EH (cell line): ENCODE measurements at places on chromosomes 12 and 14.

GRCh38 chr12:46364777-46365580 lies 7.6 kb downstream of the SLC38A2 start:
- DNase-seq, result peak; percentile 82

DNA sequence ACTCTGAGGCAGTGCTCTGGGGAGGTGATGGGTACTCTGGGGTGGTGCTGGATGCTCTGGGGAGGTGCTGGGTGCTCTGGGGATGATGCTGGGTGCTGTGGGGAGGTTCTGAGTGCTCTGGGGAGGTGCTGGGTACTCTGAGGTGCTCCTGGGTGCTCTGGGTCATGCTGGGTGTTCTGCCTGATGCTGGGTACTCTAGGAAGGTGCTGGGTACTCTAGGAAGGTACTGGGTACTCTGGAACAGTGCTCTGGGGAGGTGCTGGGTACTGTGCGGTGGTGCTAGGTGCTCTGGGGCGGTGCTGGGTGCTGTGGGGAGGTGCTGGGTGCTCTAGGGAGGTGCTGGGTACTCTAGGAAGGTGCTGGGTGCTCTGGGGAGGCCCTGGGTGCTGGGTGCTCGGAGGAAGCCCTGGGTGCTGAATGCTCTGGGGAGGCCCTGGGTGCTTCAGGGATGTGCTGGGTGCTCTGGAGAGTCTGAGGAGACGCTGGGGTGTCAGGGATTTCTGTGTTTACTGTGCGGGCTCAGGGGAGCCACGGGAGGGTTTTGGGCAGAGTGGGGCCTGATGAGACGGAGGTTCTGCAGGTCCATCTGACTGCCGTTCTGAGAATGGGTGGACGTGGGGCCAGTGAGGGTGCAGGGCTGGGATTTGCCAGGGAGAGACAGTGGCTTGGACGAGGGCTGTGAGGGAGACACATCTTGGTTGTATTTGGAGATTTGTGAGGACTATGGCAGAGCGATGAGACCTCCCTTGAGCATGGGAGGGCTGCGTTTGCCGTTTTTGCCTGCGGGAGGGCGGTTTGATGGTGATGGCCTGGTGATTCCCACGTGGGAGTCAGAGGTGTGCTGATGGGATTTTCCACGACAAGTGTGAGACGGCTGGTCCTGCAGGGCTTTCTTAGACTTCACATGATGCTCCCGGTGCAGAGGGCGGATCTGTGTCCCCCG lies 30.0 kb downstream of the MMP17 start:
- DNase-seq, result no peak

DNA sequence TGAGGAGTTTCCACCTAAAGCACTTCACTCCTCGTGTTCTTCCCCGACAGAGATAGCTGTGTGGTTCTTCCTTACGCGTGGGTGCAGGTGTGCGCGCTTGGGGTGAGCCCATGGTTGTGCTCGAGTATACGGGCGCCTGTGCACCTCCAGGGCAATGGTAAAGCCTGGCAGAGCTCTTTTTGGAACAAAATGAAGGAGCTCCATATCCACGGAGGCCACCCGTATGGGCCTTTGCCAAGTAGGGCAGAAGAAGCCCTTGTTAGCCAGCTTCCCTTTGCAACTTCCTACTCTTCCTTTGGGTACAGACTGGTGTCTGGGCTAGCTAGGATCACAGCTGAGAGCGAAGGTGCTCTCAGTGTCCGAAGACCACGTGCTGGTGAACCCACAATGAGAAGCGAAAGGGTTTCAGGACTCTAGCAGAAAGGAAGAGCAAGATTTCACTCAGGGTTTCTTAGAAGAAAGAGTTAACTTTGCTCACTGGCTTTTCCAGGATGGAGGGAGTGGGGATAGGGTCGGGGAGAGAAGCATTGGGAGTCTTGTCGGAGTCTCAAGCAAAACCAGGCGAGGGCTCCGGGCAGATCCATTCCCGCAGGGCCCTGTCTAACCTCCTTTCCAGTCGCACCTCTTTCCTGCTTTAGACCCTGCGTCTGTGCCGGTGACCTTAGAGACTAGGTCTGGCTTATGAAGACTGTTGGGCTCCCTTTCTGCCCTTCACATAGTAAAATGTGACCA lies 960 bp upstream of the LRFN5 start:
- DNase-seq, result no peak

DNA sequence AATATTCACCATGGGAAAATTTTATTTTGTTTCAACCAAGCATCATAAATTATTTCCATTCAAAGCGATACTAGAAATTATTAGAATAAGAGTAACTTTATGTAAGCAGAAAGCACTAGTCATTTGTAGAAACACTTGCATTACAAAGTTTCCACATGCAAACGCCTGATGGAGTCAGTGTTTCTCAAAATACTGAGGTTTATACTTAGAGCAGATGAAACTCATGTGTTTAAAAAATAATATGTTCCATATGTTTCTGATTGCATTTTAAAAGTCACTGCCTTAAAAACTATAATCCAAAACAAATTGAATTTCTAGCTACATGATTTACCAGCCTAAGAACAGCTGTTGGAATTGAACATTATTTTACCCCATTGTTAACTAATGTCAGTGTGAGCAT lies 1246.4 kb downstream of the SLC16A7 start:
- DNase-seq, result no peak

DNA sequence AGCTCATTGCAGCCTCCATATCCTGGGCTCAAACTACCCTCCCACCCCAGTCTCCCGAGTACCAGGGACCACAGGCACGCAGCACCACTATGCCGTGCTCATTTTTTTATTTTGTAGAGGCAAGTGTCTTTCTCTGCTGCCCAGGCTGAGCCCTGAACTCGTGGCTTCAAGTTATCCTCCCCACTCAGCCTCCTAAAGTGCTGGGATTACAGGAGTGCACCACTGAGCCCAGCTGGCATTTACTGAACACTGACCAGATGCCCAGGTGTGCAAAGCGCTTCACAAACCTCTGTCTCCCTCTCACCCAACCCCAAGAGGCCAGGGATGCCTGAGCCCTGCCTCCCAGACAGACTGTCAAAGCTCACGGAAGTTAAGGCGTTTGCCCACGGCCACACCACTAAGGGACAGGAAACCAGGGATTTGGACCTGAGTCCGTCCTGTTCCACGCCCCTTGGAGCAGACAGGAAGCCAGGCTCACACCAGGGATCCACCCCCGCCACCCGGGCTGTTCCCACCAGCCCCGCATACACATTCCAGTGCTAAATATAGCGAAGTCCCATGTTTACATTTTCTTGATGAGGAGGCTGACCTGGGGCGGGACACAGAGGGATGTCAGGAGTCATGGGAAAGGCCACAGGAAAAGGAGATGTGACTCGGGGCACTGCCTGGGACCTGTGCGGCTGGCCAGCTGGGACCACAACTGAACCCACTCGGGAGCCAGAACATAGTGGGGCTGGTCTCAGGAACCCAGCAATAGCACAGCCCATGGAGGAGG lies 51.2 kb downstream of the TESC start:
- peak; percentile 88 for DNase-seq

DNA sequence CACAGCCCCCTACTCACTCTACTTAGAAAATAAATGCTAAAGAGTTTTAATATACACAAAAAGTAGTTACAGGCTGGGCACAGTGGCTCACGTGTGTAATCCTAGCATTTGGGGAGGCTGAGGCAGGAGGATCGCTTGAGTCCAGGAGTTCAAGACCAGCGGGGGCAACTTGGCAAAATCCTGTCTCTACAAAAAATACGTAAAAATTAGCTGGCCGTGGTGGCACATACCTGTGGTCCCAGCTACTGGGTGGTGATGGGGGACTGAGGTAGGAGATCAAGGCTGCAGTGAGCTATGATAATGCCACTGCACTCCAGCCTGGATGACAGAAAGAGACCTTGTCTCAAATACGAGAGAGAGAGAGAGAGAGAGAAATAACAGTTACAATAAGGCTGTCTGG lies 9.9 kb upstream of the DYNC1H1 start:
- no peak for DNase-seq

DNA sequence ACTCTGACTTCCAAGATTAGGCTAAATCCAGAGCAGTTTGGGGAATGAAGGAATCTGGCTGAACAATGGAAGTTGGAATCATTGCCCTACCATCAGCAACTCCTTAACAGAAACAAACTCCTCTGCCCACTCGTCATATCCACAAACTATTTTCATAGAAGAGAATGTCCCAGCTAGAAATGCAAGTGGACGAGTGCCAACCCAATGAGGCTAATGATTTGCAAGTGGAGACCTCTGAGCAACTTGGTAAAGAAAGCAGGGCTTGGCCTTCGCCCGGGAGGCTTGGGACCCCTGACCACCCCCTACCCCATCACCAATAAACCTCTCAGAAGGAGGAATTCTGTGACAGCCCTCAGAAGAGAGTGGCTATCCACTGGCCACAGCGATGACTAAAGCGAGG lies 40.0 kb upstream of the DDX11 start:
- peak; percentile 4 for DNase-seq

GRCh38 chr12:30757316-30757715 lies 2.6 kb upstream of the CAPRIN2 start:
- no peak for DNase-seq

- DNase-seq, result peak; percentile 86
Observed at GRCh38 chr12:104049903-104050356, at the start of gene GLT8D2. GLT8D2 (minus strand) TSS chr12:104050187; CDS start chr12:104019648, 30,539 bp downstream.

DNA sequence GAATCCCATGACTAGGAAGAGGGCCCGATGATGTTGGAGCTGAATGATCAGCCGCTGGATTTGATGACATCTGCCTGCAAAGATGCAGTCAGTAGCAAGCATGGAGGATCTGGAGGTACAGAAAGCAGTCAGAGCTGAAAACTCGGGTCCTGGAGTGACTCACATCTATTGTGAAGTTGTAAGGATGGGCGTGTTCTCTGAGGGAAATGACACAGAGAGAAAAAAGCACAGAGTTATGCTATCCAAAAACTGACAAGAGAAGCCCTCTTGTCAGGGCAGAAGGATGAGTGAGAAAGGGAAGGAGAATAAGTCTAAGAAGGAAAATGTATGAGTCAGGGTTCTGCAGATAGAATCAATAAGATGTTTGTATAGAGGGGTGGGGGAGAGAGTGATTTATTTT lies 380.4 kb upstream of the CCDC196 start:
- peak; percentile 5 for DNase-seq

DNA sequence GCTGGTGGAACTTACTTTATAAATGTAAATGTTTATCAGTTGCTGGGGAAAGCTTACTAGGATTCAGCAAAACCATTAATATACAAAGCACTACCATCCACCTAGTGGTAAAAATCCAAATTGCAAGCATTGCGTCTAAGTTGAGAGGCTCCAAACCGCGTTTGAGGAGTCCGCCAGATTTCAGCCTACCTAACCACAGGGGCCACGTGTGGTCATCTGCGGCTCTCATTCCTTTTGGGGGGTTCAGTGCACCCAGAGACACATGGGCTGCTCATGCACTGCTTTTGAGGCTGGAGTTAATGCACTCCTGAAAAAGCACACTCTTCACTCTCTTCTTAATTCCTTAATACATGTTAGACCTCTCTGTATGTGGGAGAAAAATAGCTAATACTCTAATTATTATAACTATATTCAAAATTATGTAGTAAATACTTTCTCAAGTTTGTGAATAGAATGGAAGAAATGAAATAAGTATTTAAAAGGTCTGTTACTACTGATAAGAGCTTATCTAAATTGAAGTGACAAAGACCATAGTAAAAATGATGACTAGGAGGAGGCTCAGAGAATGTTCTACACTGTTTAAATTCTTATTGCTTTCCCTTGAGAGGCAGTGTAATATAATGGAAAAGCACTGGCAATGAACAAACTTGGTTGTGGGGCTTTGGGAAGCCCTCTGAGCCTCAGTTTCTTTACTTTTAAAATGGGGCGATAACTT lies 41.4 kb upstream of the MANSC4 start:
- DNase-seq, result peak; percentile 68
